Cerebellum (tissue), 4 donors: ENCODE measurements at places on chromosomes 1 and 21.

DNA sequence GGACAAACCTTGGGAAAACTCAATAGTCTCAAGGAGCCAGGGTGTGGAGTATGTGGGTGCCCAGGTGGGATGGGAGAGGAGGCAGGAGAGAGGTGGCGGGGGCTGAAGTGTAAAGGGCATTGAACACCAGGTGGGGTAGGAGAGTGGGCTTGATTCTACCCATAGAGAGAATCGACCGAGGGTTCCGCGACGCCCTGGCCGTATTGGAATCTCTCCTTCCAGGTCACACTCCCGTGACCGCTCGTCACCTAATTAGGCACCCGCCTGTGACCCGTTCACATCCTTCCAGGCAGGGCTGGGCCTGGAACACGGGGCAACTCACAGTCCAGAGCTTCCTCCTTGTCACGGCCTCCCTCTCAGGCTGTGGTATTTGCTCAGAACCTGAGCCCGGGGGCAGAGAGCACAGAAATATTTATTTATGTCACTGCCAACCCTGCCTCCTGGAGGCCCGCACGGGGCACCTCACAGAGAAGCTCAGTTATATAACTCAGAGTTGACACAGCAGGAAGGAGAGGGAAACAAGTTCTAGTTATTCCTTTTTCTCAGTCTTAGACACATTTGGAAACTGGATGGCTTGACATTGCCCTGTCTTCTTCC lies 12.0 kb downstream of the NCMAP start:
- no peak for DNase-seq

- DNase-seq: no peak
These were observed 55.4 kb upstream of the SCYL3 start for GRCh38 chr1:169949139-169949538.

- no peak for DNase-seq
These were observed 10.6 kb upstream of the PTTG1IP start for GRCh38 chr21:44884097-44884496.

GRCh38 chr1:202186327-202186726 lies 7.3 kb upstream of the LGR6 start:
- DNase-seq: no peak

DNA sequence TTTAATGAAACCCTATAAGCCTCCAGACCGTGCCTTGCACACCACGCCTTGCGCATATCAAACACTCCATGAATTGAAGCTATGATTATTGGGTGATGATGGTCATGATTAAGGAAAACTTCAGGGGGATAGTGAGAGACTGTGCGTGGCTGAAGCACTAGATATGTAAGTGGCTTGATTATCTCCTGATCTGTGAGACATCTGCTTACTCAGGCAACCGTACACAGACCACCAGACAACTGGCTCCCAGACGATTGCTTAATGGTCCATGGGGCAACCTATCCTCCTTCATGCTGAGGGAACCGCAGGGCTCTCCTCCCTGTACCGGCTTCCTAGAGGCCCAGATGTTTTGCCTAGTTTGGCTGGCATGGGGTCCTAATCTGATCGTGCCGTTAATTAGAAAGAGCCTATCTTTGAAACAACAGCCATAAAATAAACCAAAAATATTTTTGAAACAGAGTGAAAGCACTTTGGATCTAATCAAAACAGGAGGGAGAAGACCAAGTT lies 51.6 kb downstream of the IRF2BP2 start:
- no peak for DNase-seq

- DNase-seq: no peak
These were observed 296.1 kb downstream of the CTH start for GRCh38 chr1:70707214-70707613.

DNA sequence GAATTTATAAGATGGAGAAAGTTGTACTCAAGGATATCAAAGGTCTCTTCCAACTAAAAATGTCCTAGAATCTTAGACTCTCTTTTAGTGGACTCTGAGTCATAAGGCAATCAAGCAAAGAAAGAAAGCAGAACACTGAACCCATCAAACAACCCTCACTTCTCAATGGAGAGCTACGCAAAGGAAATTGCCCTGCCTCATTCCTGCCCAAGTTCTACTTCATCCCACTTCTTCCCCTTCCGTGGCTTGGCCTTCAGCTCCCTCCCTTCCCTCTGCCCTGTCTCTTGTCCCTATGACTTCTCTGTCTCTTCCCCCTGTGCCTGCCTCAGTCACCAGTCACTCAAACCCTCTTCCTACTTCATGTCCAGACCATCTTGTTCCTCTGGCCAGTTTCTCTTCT lies 58.5 kb downstream of the RIMS3 start:
- no peak for DNase-seq

- DNase-seq: no peak
These were observed 387.3 kb downstream of the RPS6KC1 start for GRCh38 chr1:213438339-213438738.

DNA sequence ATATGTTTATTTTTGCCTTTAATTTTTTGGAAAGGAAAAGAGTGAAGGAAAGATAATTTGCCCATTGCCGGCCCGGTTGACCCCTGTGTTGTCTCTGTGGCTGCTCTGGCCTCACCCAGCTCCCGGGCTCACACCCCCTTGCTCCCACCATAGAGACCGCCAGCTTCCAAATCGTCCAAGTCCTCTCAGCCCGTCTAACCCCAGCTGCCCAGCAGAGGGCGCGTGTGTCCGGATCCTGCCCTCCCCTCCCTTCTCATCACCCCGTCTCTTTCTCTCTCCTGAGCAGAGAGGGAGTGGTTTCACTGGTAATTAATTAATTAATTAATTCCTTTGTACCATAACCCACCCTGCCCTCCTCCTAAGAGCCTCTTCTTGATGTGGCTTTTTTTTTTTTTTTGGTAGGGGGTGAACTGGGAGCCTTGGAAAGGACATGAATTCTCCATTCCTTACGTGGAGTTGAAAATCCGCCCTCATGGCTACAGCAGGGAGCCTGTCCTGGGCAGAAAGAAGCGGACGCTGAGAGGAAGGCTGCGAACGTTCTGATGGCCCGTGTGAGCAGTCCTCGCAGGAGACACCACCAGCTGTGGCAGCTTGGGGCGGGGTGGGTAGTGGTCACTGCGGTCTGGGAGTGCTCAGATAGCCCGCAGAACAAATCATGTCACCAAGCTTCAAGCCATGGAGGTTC lies 45.9 kb downstream of the KIAA0040 start:
- peak; percentile 38 for DNase-seq

DNA sequence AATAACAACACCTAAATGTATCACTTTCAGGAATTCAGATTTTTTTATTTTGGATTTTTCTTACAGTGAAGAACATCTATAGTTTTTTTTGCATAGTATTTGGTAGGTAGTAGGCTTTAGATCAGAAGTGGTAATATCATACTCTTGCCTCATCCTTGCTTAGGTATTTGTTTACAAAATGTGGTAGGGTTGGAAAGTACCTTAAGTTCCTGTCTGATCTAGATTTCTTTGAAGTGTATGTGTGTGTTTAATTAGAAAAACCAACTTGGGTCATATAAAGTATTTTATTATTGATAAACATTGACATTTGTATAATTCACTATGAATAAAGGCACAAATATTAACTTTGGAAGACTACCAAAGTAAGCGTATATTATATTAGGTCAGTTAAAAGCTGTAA lies 85.3 kb upstream of the GPR88 start:
- no peak for DNase-seq

- DNase-seq: peak; percentile 34
These were observed 13.2 kb downstream of the HMGB4 start for GRCh38 chr1:33876970-33877650.

DNA sequence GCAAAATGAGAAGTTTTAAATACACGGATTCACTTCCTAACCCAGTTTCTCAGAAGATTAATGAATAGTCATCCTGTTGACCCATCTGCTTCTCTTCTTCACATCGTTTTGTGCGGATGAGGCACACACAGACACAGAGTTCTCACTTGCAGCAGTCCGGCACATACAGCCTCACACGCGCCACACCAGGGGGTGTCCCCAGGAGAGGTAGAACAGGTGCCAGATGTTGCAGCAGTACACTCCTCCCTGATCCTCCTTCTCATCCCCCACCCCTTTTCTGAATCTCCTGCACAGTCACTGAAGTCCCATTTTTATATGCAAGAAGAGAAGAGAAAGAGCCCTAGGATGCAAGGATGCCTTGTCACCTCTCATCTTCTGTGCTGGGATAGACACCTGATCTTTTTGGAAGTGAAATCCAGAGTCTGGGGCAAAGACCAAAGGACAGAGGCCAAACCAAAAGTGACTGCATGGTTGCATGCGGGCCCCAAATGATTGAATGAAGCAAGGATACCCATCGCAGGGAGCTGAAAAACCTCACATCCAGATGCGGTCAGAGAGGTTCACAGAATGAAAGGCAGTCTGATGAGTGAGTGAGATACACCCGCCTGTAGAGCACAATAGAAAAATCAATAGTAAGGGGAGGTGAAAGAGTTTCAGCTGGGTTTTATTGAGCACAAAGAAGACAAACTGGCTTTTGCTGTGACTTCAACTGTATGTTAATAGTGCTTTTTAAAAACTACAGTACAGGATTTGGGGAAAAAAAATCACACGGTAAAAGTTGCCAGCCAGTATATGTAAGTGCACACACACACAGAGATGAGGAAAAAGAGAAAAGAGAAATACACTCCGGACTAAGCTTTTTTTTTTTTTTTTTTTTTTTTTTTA lies 28.9 kb downstream of the PBX1 start:
- DNase-seq: no peak

DNA sequence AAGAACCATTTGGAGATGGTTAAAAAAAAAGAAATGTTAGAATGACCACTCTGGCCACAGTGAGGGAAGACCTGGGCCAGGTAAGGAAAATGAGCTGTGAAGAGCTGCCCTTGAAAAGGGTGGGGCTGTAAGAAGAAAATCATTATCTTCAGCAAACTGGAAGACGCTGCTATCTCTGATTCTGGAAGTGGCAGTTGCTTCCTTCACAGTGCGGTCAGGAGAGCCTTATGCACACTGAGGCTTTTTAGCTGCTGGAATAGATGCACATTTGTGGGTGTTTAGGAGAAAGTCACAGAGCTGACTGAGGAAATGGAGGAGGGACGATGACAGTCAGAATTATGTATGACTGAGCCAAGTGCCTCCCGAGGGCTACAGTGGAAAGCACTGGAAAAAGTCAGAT lies 91.6 kb downstream of the TBX19 start:
- no peak for DNase-seq

GRCh38 chr1:18309552-18310155 lies 171.1 kb upstream of the KLHDC7A start:
- no peak for DNase-seq

DNA sequence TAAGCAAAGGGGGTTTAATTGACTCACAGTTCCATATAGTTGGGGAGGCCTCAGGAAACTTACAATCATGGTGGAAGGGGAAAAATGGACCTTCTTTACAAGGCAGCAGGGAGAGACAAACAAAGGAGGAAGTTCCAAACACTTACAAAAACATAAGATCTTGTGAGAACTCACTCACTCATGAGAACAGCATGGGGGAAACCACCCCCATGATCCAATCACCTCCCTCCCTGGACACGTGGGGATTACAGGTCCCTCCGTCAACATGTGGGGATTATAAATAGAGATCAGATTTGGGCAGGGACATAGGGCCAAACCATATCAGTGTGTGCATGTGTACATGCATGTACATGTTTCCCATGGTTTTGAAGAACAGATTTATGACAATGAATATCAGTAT lies 5.5 kb upstream of the SMG7 start:
- no peak for DNase-seq

- DNase-seq: no peak
These were observed 25.3 kb upstream of the MYOCOS start for GRCh38 chr1:171596705-171597104.

- no peak for DNase-seq
These were observed 117.5 kb downstream of the BACH1 start for GRCh38 chr21:29416268-29416667.

DNA sequence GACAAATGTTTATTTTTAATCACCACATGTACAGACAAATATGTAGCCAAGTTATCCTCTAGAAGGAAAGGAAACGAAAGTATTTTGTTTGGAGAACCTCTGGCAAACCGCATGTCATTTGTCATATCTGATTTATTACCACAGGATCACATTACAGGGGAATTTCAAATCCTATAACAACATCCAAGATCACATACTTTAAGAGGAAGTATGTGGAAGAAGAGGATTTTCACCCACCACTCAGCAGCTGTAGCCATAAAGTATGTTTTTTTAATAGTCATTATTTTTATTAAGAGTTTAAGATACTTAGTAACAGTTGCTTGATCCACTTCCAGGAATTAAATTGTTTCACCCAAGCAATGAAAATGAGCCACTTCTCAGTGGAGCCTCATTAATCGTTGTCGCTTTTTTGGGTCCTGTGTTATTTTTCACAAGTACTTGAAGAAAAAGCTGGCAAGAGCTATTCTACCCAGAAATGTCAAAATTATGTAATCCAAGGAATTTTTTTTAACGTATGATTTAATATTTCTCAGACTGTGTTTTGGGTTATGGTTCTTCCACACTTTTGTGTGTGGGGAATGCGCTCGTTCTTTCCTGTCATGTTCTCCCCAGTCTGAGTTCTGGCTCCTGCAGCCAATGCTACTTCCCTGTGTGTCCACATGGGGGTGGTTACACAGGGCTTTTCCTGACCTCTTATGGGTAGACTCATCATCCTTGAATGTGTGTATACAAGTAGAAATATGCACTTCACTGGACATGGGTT lies 6.9 kb downstream of the SERTAD4 start:
- no peak for DNase-seq

- DNase-seq: no peak
These were observed 1.8 kb downstream of the CCDC17 start for GRCh38 chr1:45621895-45622523.

GRCh38 chr21:43624339-43624738 lies 34.9 kb downstream of the HSF2BP start:
- no peak for DNase-seq

DNA sequence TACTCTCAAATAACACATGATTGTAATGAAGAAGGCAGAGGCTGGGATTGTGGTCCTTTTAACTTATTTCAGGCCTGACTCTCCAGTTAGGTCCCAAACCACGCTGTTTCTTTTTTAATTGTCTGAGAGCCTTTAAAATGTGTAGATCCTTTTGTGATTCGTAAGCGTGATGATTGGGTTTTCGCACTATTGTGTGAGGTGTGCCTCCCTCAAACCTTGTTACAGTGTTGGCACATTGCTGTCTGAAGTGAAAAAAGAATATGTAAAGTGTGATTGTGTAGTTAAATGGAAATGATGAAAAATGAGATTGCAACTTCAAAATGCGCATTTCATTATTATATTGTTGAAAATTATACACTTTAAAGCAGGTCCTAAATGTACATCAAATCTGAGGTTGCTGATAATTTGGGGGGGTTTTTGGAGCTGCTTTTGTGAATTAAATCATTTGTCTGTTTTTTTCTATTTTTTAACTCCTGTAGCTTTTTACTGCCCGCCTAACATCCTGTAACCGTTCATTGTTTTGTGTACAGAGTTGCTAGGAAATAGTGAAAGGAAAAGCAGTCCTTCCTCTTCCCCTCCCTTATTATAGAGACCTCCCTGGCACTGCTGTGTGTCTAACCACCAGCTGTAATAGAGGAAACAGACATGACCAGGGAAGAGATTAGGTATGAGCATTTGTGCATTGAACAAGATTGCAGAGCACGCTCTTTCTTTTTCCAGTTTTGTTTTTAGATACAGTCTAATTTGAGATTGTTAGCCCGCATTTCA lies 43.3 kb downstream of the IARS2 start:
- DNase-seq: no peak

- DNase-seq: no peak
These were observed 4.2 kb downstream of the RERE start for GRCh38 chr1:8813016-8813763.
